ENCODE measurements at places on chromosomes 16 and 17.

GRCh38 chr17:17888371-17888770 lies 51.6 kb upstream of the SREBF1 start:
- peaks cover 6% of the 10 kb centered on the region for H3K27me3 ChIP-seq
- H3K27ac ChIP-seq: no peak overlapping the region
- H3K4me3 ChIP-seq: no peak overlapping the region
- no peak for DNase-seq
- peaks cover 13% of the 10 kb centered on the region for H3K36me3 ChIP-seq

GRCh38 chr16:73572135-73572828 lies 524.4 kb upstream of the ZFHX3 start:
- H3K4me1 ChIP-seq: peaks cover 5% of the 10 kb centered on the region
- H3K27me3 ChIP-seq: peaks cover 3% of the 10 kb centered on the region
- H3K36me3 ChIP-seq: no peaks in the 10 kb centered on the region
- no peak overlapping the region for H3K4me3 ChIP-seq
- DNase-seq: no peak
- no peak overlapping the region for H3K27ac ChIP-seq

GRCh38 chr16:55754056-55754455 lies 78.8 kb downstream of the CES1 start:
- H3K27me3 ChIP-seq: peaks cover 2% of the 10 kb centered on the region
- no peaks in the 10 kb centered on the region for H3K4me1 ChIP-seq
- no peak for DNase-seq
- no peaks in the 10 kb centered on the region for H3K36me3 ChIP-seq
- no peak overlapping the region for H3K4me3 ChIP-seq

DNA sequence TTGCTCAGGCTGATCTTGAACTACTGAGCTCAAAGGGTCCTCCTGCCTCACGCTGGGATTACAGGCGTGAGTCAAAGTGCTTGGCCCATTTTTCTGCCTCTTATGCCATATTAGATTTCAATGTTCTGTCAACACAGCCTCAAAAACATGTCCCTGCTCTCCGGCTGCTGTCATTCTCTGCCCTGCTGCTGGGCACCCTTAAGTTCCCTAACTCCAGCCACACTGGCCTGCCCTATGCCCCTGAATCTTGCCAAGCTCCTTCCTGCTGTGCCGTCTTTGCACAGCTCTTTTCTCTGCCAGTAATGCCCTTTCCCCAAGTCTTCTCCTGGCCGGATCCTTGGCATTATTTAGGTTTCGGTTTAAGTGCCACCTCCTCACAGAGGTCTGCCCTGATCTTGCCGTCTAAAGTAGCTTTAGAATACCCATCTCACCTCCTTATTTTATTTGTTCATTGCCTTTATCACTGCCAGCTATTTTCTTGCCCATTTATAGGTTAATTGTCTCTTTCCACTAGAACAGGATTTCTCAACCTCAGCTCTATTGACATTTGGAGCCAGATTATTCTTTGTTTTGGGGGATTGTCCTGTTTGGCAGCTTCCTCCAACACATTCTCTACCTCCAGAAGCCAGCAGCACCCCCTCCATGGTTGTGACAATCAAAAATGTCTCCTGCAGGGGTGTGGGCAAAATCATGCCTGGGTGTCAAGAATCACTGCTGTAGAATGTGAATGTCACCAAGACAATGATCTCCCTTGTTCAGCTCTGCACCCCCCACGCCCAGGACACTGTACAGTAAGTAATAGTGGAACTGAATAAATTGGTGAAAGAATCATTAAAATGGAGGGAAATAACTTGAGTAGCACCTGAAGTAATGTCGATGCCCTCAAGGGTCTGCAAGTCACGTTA lies 168.2 kb downstream of the CYLD start:
- H3K4me3 ChIP-seq: no peak overlapping the region
- H3K4me1 ChIP-seq: no peaks in the 10 kb centered on the region
- DNase-seq: no peak
- H3K27me3 ChIP-seq: no peaks in the 10 kb centered on the region
- H3K27ac ChIP-seq: no peak overlapping the region
- no peaks in the 10 kb centered on the region for H3K36me3 ChIP-seq

- no peaks in the 10 kb centered on the region for H3K36me3 ChIP-seq
- no peak overlapping the region for H3K4me3 ChIP-seq
- no peak overlapping the region for H3K27ac ChIP-seq
- H3K4me1 ChIP-seq: peaks cover 8% of the 10 kb centered on the region
These were observed 46.0 kb downstream of the GLG1 start for GRCh38 chr16:74560912-74561311.

Data from endothelial cell (in vitro differentiated cells).